ENCODE measurements at places on chromosomes 4 and X.

DNA sequence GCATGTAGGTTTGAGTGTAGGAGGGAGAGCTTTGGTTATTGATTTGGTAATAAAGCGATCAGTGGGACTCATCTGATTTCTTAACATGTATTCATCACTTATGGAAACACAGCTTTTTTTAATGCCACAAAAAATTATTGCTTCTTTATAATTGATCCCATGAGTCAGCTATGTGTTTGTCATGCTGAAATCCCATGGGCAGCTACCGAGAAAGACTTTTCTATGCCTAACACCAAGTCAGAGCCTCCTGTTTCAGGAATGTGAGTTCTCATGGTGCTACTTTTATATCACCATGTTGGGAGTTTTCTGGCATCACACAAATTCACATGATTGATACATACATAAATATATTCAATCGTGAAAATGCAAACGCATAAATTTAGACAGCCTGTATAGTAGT lies 165.7 kb downstream of the RAPGEF2 start:
- no peak for DNase-seq

DNA sequence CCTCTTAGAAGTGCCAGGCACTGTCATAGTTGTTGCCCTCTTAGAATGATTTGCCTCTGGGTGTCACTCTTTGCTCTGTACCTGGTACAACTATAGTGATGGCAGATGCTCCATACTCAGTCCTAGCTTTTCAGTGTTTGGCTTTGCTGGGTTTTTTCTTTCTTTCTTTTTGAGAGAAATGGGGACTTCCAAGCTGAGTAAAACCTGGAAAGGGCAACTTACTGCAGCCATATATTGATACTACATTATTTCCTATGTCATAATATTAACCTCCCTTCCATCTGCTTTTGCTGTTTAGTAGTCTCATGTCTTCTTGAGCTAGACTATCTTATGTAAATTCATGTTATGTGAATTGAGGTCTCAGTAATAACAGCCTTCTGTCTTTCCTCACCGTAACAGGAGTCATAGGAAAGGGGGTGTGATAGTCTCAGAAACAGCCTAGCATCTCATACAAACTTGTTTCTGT lies 49.0 kb downstream of the NIPAL1 start:
- no peak for DNase-seq

DNA sequence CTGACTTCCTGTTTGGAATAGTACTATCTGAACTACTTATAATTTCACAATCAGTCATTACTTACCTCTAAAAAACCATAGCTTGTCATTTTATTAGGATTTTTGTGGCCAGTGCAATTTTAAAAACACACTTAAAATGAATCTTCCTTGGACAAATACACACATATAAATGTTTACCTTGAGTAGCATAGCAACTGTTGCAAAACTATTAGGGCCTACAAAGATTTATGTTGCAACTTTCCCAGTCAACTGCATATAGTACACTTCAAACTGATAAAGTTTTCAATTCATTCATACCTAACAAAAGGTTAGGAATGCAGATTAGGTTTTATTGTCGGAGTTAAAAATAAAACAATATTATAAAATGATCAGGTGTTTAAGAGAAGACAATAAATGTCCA lies 193.0 kb downstream of the PDGFC start:
- DNase-seq, result no peak

DNA sequence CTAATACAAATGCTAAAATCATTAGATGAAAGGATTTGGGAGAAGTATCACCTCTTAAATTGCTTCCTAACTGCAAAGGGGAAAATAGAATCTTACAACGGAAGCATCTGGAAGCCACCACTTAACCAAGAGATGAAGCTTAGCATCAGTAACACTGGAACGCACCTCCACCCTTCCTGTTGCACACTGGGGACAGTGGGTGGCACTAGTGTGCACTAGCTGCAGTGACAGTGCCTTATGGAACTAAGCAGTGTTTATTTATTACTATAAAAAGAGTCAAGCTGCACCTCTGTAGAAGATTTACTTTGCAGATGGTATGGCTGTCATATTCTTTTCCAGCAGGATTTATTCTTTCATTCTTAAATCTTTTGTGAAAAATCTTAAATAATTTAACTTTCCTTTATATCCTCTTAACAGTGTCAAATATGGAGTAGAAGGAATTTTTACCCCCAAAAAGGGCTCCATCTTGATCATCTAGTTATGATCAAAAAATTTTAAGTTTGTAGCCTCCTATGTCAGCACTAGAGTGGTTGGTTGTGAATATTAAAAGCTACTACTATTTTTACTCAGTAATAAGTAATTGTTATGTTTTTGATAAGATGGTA lies 76.7 kb downstream of the SCD5 start:
- no peak for DNase-seq

DNA sequence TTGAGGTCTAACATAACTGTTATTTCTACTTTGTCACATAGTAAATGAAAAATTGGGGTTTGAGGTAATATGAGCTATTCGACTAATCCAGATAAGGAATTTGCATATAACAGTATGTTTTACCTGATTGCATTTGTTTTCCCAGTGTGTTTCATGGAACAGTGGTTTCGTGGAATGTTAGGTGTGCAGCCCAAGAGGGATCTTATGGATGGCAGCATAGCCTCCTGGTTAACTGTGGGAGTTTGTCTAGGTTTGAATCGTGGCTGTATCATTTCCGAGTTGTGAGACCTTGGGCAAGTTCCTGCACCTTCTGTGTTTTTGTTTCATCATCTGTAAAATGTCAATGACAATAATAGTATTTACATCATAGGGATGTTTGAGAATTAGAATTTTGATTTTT lies 7.9 kb downstream of the BMPR1B start:
- DNase-seq, result no peak

DNA sequence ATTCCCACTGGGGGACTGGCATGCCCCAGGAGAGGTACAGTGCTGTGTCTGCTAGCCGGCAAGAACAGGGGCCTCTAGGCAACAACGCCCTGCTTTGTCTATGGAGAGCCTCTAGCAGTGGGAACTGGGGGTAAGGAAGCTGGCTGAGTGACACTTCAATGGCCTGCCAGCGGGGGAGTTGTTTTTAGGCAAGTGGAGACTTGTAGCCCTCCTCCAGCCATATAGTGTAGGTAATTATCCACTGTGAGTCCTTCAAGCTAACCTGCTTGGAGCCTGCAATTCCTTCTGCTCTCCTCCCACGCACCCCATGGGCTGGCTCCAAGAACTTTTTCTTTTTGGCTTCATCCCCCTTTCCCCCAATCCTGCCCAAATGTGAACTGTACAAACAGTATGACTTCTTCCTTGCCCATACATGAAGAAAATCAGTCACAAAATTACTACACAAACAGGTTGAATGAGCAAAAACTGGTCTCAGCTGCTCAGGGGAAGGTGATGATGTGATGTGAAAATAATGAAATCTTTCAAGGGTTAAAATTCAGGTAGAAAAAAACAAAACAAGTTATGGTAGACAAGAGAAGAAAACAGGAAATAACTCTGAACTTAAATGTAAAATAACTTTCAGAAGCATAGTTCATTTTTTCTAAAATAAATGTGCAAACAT lies 33.1 kb downstream of the LEF1 start:
- no peak for DNase-seq

DNA sequence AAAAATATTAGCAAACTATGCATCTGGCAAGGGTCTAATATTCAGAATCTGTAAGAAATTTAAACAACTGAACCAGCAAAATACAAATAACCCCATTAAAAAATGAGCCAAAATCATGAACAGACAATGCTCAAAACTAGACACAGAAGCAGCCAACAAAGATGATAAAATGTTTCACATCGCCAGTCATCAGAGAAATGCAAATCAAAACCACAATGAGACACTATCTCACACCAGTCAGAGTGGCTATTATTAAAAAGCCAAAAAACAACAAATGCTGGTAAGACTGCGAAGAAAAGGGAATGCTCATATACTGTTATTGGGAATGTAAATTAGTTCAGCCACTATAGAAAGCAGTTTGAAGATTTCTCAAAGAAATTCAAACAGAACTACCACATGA lies 201.3 kb upstream of the CPEB2 start:
- no peak for DNase-seq

- no peak for DNase-seq
These were observed 120.8 kb upstream of the PJA1 start for GRCh38 chrX:69285881-69286564.
